Left hindlimb (tissue), 1 donor: ENCODE measurements at places on chromosomes 12 and 14.

DNA sequence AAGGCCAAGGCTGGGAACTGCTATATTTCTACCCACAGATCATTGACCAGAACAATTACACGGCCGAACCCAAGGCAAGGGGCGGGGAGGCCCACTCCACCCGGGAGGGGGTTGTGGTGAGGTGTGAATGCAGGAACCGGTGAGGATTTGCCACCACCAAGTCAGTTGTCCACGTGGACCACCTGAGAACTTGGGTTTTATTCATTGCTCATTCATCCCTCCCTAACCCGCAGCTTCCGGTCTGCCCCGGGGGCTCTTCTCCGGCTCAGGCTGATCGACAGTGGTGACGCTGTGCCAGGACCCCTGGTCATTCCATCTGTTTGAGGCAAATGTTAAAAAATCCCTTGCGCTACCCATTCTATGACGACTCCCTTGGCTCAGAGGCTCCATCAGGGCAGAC lies 127.7 kb upstream of the RTL1 start:
- DNase-seq = peak; percentile 14

DNA sequence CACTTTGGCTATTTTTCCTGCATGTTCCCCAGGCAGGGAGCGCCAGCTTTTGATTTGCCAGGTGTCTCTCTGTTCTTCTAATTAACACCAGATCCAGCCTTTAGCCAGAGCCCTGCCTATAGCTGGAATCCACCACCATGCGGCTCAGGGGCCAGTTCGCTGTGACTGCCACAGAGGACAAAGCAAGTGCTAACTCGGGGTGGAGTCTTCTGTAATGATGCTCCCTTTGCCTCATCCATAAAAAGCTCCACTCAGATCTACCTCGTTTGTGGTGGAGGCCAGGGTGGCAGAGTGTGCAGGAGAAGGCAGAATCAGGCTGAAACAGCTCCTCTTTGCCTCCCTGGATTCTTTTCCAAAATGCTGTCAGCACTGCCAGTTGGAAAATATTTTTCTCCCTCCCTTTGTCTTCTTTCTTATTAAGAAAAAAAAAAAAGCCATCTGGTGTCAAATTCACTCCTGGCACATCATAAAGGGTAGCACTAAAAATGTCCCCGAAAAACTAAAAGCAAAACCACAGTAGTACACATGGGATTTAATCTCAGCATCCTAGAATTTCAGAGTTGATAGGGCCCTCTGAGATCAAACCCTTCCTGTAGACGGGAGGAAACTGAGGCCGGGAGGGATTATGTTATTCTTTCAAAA lies 18.0 kb upstream of the CTDSP2 start:
- peak; percentile 79 for DNase-seq

DNA sequence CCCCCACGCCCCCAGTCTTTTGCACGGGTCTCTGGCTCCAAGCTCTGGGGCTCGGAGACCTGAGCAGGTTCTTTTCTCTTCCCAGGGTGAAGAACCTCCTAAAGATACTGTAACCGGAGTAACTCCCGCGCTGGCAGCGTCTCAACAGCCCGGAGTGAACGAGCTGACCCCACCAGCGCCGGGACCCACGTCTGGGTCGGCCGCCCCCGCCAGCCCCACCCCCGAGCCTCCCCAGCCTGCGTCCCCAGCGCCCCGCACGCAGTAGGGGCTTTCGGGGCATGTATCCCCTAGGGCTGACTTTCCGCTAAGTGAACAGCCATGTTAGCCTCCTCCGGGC lies 858 bp downstream of the SLC35F4 start:
- DNase-seq = no peak

DNA sequence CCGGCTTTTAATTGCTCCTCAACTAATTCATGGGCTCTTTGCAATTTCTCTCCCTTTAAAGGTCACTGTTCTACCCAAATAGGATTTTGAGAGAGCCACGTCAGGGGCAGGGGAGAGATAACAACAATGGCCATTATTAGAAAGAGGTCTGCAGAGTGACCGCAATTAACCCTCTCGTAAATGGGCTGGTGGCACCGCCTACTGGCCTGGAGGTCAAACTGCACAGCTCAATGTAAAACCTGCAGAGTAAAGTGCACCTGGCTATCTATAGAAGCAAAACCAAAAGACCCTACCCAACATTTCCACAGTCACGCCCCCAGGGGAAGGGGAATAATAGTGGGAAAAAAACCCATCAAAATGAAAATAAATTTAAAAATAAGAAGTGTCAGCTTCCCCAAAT lies 21.6 kb upstream of the CLEC4E start:
- DNase-seq = no peak

DNA sequence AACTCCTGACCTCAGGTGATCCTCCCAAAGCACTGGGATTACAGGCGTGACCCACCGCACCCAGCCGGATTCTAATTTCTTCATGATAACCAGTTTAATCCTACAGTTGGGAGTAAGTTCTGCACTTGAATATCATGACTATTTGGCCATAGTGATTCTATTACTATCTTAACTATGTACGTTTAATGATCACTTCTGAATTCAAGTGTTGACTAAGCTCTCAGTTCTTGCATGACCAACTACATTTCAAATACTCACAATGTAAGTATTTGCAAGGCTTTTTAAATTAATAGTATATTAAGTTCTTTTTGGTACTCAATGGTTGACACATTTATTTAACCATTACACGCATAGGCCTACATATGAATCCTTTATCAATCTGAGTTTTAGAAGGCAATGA lies 17.4 kb upstream of the VPS33A start:
- DNase-seq = no peak

GRCh38 chr12:3364661-3365462 lies 126.1 kb upstream of the PRMT8 start:
- DNase-seq = no peak
